ENCODE measurements at places on chromosomes 7 and 10. TPM values are rescaled to one million over a fixed set of nuclear protein-coding genes. Genes with fewer than 3 reads are reported as not detected.

IGF2BP3 gene
- 2.1 TPM for total RNA-seq

JMJD1C gene
- 239 TPM for total RNA-seq

SPDYE9 gene
- not detected for total RNA-seq

OR2A12 gene
- not detected for total RNA-seq

KCNH2 gene
- not detected for total RNA-seq
